Cerebellar cortex (tissue), 1 donor: ENCODE measurements at places on chromosomes 2 and 18.

DNA sequence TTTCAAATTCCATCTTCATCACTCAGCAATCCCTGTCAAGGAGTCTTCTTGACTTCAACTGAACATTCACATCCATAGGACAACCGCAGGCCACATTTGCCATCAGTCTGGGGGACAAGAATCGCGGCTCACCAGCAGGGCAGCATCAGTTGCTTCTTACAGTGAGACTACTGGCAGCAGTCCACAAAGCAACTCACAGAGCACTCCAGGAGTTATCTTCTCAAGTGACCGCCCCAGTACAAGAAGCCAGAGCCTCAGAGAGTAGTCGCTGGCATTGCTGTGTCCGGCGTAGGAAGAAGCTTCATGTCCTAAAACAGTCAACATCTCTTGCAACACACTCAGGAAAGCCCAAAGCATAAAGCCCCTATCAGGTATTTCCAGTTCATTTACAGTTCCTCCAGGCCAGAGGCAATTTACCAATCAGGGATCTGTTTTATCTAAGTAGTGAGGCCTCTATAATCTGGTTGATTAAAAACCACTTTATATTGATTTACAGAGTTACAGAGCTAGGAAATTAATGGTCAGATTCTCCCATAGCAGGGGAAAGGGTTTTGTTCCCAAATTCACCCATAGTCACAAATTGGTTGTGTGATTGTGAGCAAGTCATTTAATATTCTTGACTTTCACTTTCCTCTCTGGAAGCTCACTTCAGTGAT, 177.3 kb downstream of the NBAS start:
- no peak for DNase-seq

GRCh38 chr2:133240491-133241223, 327.6 kb downstream of the NCKAP5 start:
- DNase-seq = peak; percentile 37

DNA sequence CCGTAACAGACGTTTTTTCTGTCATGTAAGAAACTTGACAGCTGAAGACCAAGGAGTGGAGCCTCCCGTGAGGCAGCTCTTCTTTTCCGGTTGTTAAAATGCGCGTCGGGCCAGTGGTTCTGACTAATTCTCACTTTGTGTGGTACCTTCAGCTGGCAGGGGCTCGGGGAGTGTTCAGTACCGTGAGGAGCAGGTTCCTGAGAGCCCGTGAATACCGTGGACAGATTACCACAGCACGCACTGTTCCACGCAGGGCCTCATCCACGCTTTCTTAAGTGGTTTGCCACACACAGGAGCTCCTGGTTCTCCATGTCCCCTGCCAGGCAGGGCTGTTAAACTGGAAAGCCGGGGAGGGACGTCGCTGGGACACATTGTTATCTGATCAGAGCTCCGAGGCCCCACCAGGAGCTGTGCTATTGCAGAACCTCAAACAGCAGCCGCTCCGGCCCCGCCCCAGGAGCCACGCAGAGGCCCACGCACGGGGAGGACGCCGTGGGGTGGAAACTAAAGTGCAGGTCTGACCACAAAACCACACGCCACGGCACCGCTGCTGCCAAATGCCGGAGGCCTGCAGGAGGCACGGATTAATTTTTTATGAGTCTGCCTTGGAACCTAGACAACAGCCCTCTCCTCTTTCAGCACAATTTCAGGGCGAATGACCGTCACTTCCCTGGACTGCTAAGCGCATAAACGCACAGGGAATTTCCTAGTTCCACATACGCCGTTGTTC, 43.3 kb downstream of the NFATC1 start:
- no peak for DNase-seq

GRCh38 chr18:74060579-74060978, 87.1 kb downstream of the FBXO15 start:
- no peak for DNase-seq

GRCh38 chr2:134406311-134406710, 152.4 kb downstream of the MGAT5 start:
- no peak for DNase-seq

- DNase-seq = no peak
Measured at GRCh38 chr2:61263830-61264229, 101.8 kb downstream of the C2orf74 start.

GRCh38 chr2:8694737-8695136, 12.9 kb downstream of the ID2 start:
- no peak for DNase-seq

- DNase-seq = no peak
Measured at GRCh38 chr2:217192366-217192765, 332.5 kb upstream of the TNP1 start.

DNA sequence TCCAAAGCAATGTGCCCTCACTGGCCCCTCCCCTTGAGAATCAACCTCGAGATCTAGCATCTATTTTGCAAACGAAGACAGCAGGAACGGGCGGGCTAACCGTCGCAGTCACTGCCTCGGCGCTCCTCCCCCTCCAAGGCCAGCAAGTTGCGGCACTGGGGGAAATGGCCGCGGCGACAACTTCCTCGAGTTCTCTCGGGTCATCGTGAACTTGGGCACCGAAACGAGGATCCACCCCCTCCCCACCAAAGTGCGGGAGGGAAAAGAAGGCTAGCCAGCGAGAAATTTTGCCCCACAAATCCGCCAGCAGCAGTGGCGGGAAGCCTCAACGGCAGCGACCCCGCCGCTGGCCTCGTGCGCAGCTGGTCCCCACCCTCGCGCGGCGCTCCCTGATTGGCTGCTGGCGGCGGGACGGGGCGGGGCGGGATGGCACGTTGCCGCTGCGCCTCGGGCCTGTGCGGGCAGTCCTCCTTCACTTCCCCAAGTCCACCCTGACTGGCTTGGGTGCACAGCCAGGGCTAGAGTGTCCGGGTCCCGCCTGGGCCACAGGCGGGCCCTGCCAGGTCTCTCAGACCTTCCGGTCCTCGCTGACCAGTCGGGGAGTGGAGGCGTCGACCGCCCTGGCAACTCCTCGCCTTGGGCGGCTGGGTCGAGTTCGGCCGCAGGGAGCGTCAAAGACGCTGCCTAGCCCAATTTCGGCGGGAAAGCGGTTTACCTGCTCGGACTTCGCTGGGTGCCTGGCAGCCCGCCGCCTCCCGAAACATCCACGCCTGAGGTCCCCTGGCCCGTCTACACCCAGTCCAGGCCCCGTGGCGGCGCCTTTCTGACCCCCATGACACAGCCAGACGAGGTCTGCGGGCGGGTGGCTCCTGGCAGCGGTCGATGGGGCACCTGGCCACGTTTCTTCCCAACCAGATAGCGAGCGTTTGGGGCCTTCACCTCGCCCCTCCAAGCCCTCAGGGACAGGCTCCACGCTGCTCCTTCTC, at the start of gene BOLL:
BOLL (minus strand) TSS at position 364 of the 986 bp plus-strand sequence. CDS start 3,469 bp downstream, outside the sequence.
- DNase-seq = no peak

- DNase-seq = peak; percentile 37
Measured at GRCh38 chr18:13558124-13558523, 168.2 kb downstream of the FAM210A start.

DNA sequence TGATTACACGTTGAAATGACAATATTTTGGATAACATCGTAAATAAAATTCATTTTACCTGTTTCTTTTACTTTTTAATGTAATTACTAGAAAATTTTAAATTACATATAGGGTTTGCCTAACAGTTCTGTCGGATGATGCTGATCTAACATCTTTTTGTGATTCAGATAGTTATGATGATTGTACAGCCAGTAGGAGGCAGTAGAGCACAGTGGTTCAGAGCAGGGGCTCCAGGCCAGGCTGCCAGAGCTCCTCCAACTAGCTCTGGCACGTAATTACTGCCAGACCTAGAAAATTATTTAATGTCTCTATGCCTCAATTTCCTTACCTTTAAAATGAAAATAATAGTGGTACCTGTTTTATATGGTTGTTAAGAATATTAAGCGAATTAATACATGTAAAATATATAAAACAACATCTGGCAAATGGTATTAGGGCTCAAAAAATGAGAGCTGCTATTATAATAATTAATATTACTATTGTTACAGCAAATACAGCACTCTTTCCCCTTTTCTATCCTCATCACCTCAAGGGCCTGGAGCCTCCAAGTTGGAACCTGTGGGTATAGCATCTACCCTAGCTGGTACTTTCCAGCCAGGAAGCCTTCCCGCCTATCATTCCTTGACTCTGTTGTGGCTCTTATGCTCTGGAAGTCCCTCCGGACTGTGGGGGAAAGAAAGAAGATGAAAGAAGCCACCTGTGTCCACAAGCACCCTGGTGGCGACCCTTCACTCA, 47.7 kb upstream of the PLA2R1 start:
- DNase-seq = peak; percentile 50

DNA sequence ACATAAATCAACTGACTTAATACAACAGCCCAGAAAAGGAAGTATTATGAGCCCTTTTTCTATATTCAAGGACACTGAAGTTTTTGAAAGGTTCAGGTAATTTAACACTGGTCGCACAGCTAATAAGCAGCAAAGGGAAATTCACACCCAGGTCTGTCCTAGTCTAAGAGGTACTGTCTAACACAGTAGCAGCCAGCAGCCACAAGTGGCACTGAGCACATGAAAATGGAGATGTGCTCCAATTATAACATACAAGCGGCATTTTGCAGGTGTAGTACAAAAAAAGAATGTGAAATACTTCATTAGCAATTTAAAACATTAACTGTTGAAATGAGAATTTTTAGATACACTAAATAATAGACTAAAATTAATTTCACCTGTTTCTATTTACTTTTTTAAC, 23.4 kb downstream of the SPRED2 start:
- DNase-seq = no peak

GRCh38 chr2:43185146-43185545, 41.3 kb downstream of the ZFP36L2 start:
- DNase-seq = no peak

DNA sequence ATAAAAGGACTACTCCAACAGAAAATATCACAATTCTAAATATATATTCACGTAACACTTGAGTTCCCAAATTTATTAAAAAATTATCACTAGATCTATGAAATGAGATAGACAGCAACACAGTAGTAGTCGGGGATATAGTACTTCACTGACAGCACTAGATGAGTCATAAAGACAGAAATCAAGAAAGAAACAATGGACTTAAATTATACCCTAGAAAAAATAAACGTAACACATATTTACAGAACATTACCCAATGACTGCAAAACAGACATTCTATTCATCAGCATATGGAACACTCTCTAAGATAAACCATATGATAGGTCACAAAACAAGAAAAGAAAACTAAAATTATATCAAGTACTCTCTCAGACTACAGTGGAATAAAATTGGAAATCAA, 429.4 kb downstream of the MBD2 start:
- DNase-seq = no peak

GRCh38 chr18:55477499-55477859, 110.5 kb downstream of the TCF4 start:
- peak; percentile 77 for DNase-seq

GRCh38 chr2:205585449-205586383, 96.6 kb upstream of the NRP2 start:
- no peak for DNase-seq

DNA sequence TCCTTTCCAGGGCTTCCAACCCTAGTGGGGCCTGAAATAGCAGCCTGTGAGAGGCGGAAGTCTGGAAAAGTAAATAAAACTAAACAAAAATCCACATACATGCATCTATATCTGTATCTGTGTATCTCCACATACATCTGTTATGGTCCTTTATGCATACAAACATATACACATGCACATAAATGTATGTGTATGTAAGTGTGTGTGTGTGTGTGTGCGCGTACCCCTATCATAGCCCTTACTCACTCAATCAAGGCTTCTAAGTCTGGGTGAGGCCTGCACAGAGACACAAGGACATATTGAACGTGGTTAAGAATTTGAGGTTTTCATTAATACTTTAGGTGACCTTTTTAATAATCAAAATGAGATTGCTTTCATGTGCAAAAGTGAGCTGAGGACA, 98.9 kb upstream of the CYRIA start:
- DNase-seq = no peak

DNA sequence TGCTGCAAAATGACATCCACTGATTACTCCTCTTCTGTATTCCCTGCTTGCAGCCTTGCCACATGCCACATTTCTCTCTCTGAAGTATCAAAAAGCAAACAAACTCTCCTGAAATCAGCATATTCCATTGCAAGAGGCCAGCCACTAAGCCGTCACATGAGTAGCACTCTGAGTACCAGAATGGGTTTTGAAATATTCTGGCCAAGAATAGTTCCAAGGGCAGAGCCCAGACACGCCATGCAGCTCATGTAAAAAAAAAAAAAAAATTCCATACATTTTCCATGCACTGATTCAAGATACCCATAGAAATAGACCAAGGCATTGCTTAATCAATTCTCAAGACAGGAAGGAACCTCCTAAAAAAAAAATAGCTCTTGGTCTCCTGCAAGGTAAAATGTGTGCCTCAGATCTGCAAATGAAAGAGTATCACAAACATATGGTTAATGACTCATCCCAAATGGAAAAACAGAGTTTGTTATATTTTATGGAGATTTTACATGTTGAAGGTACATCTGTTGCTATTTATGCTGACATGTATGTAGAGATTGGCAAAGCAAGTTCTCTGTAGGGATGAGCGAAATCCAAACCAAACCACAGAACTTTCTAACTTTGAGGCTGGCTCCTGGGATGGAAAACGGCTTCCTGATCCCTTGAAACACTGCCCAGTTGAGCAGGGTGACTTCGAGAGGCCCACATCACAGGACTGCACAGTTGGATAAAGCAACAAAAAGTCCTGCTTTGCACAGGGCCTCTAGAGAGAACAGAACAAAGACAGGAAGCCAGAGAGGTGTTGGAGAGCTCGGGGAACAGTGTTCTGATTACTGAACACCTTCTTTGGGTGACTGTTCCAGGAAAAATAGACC, 346.2 kb downstream of the ZNF521 start:
- no peak for DNase-seq

DNA sequence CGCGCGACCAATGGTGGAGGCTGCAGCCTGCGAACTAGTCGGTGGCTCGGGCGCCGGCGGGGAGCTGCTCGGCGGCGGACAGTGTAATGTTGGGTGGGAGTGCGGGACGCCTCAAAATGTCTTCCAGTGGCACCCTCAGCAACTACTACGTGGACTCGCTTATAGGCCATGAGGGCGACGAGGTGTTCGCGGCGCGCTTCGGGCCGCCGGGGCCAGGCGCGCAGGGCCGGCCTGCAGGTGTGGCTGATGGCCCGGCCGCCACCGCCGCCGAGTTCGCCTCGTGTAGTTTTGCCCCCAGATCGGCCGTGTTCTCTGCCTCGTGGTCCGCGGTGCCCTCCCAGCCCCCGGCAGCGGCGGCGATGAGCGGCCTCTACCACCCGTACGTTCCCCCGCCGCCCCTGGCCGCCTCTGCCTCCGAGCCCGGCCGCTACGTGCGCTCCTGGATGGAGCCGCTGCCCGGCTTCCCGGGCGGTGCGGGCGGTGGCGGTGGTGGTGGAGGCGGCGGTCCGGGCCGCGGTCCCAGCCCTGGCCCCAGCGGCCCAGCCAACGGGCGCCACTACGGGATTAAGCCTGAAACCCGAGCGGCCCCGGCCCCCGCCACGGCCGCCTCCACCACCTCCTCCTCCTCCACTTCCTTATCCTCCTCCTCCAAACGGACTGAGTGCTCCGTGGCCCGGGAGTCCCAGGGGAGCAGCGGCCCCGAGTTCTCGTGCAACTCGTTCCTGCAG, at the start of gene HOXD9:
HOXD9 (plus strand) TSS at position 37 of the 728 bp plus-strand sequence; CDS start at position 87, 50 bp downstream.
- peak; percentile 31 for DNase-seq

- no peak for DNase-seq
Measured at GRCh38 chr2:101731221-101732054, 33.9 kb downstream of the MAP4K4 start.
